ENCODE measurements at places on chromosomes 3 and 15.

- no peak for DNase-seq
Observed at GRCh38 chr3:197463279-197463678, 92.5 kb downstream of the BDH1 start.

DNA sequence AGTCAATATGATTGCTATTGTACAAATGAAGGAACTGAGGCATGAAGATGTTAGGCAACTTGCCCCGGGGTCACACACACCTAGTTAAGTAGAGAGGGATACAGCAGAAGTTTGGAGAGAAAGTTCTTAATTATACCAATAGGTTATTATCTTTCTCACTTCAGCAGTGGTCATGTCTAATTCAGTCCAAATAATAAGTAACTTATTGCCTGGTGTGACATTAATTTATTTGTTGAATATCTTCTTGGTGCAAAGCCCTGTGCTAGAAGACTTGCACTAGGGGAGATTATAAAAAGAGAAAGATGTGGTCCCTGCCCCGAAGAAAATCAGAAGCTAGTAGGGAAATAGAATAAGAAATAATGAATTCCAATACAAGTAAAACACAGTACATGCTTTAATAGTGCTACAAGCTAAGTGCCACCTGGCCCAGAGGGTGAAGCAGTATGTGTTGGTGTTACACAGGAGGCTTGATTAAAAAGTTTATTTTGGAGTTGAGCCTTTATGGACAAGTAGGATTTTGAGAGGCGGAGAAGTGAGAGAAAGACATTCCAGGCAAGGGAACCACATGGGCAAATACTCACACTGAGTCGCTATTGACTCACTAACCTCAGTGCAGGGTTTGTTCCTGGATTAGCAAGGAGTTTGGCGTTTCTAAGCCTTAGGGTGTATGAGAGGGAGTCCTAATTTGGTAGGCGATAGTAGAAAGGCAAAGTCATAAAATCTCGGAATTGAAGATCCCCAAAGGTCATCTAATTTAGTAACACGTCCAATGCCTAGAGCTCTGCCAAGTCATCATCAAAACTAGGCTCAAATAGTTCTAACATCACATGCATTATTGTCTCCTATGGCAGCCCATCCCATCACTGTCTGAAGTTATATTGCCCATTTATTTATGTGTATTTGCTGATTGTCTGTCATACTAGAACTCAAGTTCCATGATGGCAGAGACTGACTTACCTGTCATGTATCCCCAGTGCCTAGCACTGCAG, 19.2 kb upstream of the GSK3B start:
- no peak for DNase-seq

- peak; percentile 6 for DNase-seq
Observed at GRCh38 chr3:156675830-156676767, 1.7 kb downstream of the TIPARP start.

GRCh38 chr3:94009608-94010007, 18.8 kb downstream of the STX19 start:
- DNase-seq = no peak

DNA sequence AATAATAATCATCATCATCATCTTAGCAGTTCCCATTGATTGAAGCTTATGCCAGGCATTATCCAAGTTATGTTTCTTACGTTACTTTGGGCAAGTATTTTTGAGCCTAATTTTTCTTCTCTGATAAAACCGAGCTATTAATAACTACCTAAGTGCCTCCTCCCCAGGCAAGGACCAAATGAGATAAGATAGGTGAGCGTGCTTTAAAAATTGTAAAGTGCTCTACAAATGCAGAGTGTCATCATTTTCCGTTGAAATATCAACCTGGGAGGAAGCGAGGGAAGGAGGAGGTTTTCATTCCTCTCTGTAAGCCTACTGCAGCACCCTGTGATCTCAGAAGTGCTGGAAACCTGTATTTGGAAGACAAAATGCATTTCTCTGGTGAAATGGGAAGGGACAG, 96.7 kb upstream of the MITF start:
- no peak for DNase-seq

GRCh38 chr3:13189639-13190377, 116.6 kb upstream of the IQSEC1 start:
- no peak for DNase-seq

GRCh38 chr15:93030430-93031102, 58.4 kb downstream of the RGMA start:
- DNase-seq = peak; percentile 55

DNA sequence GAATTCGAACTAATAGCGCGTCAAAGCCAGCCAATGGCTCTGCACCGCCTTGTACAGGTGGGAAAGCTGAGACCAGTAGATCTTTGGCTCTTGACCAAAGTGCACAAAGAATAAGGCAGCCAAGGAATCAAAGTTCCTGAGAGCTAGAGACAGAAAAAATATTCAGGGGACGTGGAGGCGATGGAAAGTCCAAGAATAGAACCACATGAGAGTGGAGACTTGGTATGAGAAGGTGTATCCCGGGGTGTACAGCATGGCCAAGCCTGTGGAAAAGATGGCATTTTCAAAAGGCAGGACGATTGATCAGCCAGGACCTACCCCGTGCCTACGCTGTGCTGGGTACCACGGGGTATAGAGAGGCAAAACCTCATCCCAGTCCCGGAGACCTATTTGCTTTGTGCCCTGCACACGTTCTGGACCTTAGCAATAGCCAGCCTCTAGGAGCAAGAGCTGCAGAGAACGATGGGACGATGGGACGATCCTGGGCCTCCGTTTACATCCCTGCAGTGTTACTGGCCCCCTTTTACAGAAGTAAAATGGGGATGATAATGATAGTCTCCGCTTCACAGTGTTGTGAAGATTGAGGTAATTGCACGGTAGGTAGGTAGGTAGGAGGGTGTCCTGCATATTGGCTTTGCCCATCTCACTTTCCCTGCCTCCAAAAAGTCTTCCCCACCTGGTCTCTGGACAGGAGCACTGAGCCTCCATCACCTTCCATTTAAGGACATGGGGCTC, 583 bp upstream of the RBSN start:
- DNase-seq = no peak

DNA sequence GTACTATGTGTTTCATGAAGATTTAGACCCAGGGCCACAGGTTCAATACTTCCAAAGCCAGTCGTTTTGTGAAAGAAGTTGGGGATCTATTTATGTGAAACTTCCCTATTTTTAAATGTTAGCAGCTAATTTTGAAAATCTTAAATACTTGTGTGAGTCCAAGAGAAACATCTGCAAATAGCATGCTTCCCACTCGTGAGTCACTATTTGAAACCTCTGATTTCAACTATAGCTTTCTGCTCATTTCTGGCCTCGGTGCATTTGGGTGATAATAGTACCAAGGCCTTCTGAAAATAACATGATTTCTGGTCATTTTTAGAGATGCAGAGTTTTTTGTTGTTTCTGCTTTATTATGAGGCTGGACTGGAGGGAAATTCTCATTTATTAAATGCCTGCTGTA, 110.0 kb downstream of the OPA1 start:
- DNase-seq = no peak

GRCh38 chr15:74306781-74307217, 60.6 kb downstream of the CYP11A1 start:
- DNase-seq = no peak

DNA sequence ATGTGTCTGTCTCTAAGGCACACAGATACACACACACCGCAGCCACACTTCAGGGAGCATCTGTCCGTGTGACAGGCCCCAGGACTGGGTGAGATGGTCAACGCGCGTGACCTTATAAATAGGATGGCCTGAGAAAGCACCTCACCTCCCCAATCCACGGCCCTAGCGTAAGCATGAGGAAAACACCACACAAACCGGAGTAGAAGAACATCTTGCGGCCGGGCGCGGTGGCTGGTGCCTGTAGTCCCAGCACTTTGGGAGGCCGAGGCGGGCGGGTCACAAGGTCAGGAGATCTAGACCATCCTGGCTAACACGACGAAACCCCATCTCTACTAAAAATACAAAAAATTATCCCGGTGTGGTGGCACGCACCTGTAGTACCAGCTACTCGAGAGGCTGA, 1.6 kb downstream of the NIPA1 start:
- no peak for DNase-seq

GRCh38 chr3:44988073-44988472, 12.0 kb downstream of the EXOSC7 start:
- no peak for DNase-seq

DNA sequence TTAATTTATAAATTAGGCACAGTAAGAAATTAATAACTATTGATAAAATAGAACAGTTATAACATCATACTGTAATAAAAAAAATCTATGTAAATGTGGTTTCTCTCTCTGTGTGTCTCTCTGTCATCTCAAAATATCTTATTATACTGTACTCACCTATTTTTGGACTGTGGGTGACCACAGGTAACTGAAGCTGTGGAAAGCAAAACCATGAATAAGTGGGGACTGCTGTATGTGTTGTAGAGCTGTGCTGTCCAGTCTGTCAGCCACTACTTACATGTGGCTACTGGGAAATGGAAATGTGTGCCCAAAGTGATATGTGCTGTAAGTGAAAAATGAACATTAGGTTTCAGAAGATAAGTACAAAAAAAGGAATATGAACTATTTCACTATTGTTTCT, 145.5 kb downstream of the CNTN4 start:
- DNase-seq = no peak

GRCh38 chr3:30752970-30753369, 141.5 kb downstream of the GADL1 start:
- no peak for DNase-seq

DNA sequence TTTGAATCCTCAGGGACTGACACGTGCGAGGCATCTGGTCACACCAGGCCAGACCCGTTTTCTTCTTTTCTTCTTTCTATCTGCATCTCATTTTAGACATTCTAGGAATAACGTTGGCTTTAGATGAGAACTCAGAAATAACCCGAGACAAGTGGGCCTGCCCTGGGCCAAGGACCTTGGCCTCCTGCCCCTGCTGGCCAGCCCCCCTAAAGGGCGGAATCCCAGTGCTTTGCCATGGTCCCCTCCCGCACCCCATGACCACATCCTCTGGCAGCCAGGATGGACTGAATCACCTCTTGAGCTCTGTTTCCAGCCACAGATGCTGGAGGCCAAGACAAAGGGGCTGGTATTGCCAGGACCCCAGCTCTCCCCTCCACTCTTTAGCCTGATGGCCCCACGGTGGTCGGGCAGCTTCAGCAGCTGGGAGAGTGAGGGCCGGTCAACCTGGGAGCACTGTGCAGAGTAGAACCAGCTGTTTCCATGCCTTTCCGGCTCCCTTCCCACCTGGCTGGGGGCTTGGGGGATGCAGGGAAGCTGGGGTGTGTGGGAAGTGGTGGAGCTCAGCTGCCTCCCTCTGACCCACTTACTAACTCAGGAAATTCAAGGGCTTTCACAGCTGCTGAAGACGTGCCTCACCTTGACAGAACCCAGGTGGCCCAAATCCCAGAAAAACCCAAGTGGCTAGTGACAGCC, 190.9 kb downstream of the FAM43A start:
- DNase-seq = no peak

DNA sequence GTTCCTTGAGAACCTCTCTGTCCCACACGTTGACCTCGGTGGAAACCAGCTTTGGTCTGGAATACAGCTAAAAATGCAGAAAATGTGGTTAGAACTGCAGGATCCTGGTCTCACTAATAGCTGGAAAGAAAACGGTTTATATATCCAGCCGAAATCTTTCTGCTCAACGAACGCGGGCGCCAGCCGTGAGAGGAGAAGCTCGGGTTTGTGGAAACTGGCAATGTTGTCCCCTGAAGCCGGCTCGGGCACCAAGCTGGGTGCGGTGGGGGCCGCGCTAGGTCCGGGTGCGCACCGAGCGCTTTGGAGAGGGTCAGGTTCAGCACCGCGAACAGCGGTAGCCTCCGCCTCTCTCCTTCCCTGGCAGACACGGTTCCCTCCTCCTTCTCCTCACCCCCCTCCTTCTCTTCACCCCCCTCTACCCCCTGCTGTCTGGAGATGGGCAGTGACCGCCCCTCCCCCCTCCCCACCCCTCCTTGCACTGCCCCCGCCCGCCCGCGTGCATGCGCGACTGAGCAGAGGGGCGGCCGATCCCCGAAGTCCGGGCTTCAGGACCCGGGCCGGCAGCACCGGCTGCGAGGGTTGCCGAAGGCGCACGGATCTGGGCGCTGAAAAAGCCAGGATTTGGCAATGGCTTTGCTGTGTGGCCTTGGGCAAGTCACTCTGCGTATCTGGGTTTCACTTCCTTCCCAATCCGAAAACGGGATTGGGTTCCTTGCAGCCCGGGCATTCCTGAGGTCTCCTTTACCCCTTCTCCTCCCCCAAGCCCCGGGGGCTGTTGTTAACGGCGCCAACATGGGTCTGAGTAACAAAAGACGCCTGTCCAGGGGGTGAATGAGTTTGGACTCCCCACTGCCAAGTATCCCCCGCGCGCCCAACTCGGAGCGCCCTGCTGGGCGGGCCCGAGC, at the start of gene SKOR1:
TSS of gene SKOR1 (plus strand) at position 534 of the 905 bp plus-strand sequence. CDS start at position 628, 94 bp downstream.
- no peak for DNase-seq
